ENCODE measurements at places on chromosomes 2 and 18.

- DNase-seq = no peak
Observed at GRCh38 chr18:55641486-55641885, 53.5 kb upstream of the TCF4 start.

DNA sequence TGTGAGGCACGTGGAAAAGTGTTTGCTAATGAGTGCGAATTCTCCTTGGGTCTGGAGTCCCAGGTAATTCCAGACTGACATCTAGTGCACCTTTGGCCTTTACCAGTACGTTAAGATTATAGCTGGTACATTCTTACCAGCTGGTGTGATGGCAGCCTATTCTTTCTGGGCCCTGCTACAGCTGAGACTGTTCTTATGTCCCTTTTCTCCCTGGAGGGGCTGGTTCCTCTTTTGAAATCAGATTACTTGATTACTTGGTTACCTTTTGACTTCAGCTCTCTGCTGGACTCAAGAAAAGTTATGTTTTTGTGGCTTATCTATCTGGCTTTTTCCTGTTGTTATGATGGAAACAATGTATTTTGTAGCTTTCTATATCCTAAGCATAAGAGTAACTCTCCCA is 14.5 kb downstream of the CABYR start:
- DNase-seq = no peak

DNA sequence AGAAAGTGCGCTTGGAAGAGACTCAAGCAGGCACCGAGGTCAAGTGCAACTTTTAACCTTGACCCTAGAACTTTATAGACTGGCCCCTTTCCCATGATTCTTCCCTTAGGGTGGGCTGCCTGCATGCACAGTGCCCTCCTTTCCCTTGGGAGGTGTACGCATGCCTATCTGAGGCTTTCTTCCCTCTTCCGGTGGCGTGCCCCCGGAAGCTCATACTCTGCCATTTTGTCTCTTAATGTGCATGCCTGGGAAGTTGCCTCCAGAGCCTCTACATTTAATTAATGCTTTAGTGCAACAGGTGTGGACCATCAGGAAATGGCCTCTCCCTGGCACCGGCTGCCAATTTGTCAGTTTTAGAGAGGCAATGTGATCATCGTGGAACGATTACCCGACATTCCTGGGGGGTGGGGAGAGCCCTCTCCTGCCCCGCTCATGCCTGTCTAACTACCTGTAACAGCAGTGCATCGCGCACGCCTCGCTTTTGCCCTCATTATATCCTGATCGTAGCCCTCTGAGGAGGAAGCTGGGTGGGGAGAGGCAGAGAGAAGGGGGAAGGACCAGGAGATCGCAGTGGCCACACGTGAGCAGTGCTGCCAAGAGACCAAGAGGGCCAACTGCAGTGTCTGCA is 194.8 kb downstream of the TFCP2L1 start:
- DNase-seq = no peak

- DNase-seq = no peak
Observed at GRCh38 chr2:46461709-46462171, 17.6 kb upstream of the TMEM247 start.

GRCh38 chr2:17035010-17035409 is 369.4 kb upstream of the CYRIA start:
- DNase-seq = no peak

GRCh38 chr2:44547718-44548117 is 186.0 kb downstream of the CAMKMT start:
- no peak for DNase-seq

- DNase-seq = no peak
Observed at GRCh38 chr2:122422384-122422991, 667.0 kb downstream of the TSN start.

DNA sequence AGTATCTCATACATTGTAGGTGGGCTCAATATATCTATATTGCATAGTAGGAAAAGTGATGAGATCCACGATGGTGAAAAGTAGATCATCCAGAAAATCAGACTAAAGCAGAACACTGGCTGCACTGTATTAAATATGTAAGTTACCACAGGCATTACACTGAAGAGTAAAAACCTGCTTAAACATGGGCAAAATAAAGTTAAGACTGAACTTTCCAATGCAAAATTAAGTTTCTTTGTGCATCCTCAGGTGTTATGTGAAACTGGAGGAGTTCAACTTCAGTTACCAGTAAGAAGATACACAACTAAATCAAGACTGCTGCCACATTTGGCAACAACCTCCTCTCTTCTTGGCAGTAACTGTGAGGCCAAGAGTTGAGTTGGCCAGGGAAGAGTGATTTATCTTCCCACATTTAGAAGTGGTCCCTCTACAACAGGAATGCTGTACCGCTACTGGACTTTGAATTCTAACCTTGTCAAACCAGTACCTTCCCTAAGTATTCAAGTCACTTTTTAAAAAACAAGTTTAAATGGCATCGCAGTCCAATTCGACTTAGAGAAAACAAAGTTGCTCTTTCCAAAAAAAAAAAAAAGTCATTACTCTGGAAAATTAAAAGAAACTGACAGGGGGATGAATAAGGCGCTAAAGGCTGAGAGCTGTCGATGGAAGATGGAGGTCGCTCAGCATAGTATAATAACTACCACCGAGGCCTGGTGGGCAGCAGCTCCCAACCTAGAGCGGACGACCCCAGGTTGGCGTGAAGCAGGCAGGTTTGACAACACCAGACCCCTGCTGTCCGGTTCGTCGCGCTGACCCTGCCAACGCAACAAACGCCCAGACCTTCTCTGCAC is 1.1 kb downstream of the MAP4K3 start:
- DNase-seq = no peak

DNA sequence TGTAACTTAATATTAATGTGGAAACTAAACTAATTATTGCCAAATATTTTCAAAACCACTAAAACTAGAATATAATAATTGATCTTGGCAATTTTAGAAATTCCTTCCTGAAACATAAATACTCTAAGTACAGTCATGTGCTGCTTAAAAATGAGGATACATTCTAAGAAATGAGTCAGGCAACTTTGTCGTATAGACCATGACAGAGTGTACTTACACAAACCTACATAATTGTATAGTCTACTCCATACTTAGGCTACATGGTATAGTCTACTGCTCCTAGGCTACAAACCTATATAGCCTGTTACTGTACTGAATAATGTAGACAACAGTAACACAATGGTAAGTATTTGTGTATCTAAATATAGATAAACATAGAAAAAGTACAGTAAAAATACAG is 27.6 kb downstream of the FEZ2 start:
- DNase-seq = no peak

GRCh38 chr2:53652131-53652530 is 115.5 kb upstream of the CHAC2 start:
- DNase-seq = no peak

- no peak for DNase-seq
Observed at GRCh38 chr18:54766634-54767033, 61.6 kb upstream of the RAB27B start.

- no peak for DNase-seq
Observed at GRCh38 chr2:120237491-120237902, 14.3 kb upstream of the TMEM185B start.

GRCh38 chr2:71620851-71621251 is 167.5 kb downstream of the DYSF start:
- DNase-seq = peak; percentile 33

- no peak for DNase-seq
Observed at GRCh38 chr2:121818546-121818945, 63.1 kb downstream of the TSN start.

GRCh38 chr2:217943446-217944321 is 59.1 kb downstream of the TNS1 start:
- DNase-seq = peak; percentile 83

- no peak for DNase-seq
Observed at GRCh38 chr2:128421286-128421685, 102.6 kb upstream of the HS6ST1 start.

DNA sequence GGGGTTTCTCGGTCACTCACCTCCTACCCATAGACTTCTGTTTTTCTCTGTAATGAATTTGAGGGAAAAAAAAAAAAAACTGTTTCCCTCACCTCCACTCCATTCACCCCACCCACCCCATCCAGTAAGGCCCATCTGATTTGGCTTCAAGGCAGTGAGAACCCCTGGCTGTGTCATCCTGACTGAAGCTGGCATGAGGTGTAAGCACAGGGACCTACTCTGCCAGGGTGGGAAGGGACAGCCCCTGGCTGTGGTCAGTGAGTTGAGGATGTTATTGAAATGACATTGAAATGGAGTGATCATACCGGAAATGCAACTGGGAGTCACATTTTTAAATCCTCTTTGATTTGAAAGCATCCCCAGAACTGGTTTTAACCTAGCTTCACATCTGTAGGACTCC is 19.1 kb upstream of the BCL2L11 start:
- DNase-seq = no peak

- DNase-seq = no peak
Observed at GRCh38 chr2:103789381-103790095, 1027.7 kb downstream of the TMEM182 start.

- DNase-seq = no peak
Observed at GRCh38 chr2:96895746-96896651, 26.1 kb upstream of the SEMA4C start.

- DNase-seq = no peak
Observed at GRCh38 chr2:226118471-226119429, 680.9 kb downstream of the IRS1 start.

- no peak for DNase-seq
Observed at GRCh38 chr2:203543898-203544328, 8.8 kb upstream of the RAPH1 start.

DNA sequence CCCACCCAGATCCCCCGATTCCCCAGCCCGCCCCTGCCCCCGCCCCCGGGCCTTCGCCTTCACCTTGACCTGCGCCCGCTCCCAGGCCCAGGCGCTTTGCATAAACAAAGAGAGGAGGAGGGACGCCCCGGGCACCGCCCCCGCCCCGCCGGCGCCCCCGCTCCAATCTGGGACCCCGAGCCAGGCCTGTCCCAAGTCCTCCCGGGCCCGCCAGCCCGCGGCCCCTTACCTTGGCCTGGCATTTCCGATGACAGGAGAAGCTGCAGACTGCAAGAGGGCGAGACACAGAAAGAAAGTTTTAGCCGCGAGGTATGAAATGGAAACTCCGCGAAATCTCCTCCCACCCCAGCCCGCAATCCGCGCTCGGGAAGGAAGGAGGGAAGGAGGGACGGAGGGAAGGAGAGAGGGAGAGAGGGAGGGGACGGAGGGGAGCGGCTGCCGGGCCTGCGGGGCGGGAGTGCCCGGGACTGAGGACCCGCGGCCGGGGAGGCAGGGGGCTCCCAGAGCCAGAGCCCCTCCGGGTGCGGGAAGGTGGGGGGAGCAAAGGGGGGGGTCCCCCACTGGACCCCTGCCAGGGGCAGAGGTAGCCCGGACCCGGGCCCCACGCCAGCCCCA is 24.2 kb downstream of the TNS1 start:
- DNase-seq = no peak

DNA sequence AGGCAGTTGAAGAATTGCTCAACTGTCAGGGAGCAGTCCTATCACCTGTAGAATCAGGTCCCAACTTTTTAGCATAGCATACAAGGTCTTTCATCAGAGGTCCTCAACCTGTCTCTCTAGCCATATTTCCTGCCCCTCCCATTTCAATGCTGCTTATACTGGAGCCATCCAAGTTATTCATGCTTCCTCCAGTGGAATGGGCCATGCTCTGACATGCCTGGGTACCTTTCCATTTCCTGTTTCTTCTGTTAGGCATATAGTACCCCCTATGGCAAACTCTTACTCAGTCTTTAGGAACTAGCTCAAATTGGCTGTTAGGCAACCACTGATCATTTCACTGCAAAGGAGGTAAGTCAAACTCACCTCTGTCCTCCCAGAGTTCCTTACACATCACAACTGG is 51.0 kb upstream of the ABCA12 start:
- no peak for DNase-seq

- no peak for DNase-seq
Observed at GRCh38 chr2:176502619-176503018, 233.4 kb downstream of the MTX2 start.

GRCh38 chr2:177419274-177419673 is 26.7 kb downstream of the AGPS start:
- DNase-seq = no peak

DNA sequence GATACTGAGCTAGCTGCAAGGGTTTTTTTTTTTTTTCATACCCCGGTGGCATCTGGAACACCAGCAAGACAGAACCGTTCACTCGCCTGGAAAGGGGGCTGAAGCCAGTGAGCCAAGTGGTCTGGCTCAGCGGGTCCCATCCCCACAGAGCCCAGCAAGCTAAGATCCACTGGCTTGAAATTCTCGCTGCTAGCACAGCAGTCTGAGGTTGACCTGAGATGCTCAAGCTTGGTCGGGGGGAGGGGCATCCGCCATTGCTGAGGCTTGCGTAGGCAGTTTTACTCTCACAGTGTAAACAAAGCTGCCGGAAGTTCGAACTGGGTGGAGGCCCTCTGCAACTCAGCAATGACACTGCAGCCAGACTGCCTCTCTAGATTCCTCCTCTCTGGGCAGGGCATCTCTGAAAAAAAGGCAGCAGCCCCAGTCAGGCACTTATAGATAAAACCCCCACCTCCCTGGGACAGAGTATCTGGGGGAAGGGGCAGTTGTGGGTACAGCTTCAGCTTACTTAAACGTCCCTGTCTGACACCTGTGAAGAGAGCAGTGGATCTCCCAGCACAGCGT is 5.1 kb upstream of the MIB1 start:
- DNase-seq = no peak

- DNase-seq = no peak
Observed at GRCh38 chr2:164065038-164065437, 329.2 kb upstream of the FIGN start.

GRCh38 chr18:38497266-38497665 is 931.7 kb upstream of the CELF4 start:
- DNase-seq = no peak

- DNase-seq = no peak
Observed at GRCh38 chr18:45166341-45166835, 448.9 kb upstream of the SLC14A2 start.

GRCh38 chr2:134660626-134661402 is 58.0 kb downstream of the TMEM163 start:
- no peak for DNase-seq

DNA sequence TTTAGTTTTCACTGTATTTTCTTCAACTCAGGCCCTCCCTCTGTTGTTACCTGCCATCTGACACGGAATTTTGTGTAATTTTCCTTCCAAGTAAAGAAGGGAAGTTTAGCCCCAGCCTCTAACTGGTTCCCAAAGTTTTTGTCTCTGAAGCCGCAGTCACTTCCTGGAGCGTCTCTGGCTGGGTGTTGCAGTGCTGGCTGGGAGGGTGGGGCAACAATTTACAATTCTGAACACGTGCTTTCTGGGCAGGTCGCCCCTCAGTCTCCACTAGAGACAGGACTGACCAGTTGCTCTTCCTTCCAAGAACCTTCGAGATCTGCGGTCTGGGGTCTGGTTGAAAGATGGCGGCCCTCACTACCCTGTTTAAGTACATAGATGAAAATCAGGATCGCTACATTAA is 3.5 kb downstream of the CNDP2 start:
- no peak for DNase-seq

- no peak for DNase-seq
Observed at GRCh38 chr18:8142131-8142711, 467.0 kb upstream of the RAB12 start.

- no peak for DNase-seq
Observed at GRCh38 chr18:841647-842370, 29.8 kb upstream of the YES1 start.

Data from H1 (cell line).